ENCODE measurements at places on chromosomes 11 and 22.

GRCh38 chr22:20027966-20028854 lies 7.3 kb downstream of the TANGO2 start:
- DNase-seq: no peak

GRCh38 chr11:129324533-129325175 lies 51.0 kb upstream of the BARX2 start:
- no peak for DNase-seq

- no peak for DNase-seq
These were observed 315.6 kb downstream of the RAB38 start for GRCh38 chr11:87859636-87860035.

DNA sequence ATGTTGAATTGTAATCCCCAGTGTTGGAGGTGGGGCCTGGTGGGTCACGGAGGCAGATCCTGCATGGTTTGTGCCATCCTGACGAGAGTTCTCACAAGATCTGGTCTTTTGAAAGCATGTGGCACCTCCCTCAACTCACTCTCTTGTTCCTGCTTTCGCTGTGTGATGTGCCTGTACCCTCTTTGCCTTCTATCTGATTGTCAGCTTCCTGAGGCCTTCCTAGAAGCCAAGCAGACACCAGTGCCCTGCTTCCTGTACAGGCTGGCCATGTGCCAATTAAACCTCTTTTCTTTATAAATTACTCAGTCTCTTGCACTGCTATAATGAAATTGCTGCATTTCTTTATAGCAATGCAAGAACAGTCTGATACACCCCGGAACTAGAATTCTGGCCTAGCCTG lies 13.1 kb downstream of the PTPN5 start:
- no peak for DNase-seq

DNA sequence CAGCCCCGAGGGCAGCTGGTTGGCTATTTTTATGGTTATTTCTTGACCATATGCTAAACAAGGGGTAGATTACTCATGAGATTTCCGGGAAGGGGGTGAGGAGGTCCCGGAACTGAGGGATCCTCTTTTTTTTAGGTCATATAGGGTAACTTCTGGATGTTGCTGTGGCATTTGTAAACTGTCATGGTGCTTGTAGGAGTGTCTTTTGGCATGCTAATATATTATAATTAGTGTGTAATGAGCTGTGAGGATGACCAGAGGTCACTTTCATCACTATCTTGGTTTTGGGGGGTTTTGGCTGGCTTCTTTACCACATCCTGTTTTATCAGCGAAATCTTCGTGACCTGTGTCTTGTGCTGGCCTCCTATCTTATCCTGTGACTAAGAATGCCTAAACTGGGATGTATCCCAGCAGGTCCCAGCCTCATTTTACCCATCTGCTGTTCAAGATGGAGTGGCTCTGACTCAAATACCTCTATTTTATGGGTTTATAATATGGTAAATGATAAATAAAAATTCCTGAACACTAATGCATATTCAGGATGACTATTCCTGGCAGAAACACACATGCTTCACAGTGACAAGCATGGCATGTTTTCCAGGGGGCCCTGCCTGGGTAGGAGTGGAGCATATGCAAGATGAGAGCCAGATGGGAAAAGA lies 11.2 kb downstream of the KREMEN1 start:
- DNase-seq: peak; percentile 87

DNA sequence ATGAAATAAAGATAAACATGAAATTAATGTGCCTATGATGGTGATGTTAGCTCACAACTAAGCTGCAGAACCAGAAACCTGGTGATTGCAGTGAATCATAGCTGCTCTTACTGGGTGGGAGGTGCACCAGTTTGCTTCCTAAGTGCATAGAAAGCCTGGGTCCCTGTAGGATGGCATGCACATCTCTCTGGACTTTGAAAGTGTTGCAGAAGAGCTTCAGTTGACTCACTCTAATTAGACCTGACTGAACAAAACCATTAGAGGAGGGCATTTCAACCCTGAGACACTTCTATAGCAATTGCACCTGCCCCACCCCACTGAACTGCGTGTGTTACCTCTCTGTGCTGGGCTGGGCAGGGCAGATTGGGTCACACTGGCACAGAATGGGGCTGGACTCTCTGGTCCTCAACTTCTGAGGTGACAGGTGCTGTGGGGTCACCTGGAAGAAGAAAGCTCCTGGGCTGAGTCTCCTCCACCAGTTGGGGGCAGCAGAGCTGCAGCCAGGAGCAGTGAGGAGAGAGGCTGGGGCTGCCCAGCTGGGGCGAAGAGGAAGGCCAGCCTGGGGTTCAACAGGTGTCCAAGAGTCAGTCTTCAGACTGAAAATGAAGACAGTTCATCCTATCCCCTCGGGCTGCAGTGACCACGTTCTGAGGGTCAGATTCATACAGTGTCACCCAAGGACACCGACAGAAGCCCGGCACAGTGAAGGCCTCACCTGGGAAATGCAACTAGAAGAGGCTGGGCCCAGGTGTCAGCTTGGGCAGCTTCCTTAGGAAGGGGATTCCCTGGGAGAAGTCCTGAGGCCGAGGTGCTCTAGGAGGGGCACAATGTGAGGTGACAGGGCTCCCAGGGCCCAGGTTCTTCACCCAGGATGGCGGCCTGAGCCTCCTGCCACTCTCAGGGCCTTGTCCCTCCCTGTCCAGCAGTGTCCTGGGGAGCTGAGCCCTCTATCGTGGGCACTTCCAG lies 58.1 kb downstream of the GGTLC2 start:
- no peak for DNase-seq

DNA sequence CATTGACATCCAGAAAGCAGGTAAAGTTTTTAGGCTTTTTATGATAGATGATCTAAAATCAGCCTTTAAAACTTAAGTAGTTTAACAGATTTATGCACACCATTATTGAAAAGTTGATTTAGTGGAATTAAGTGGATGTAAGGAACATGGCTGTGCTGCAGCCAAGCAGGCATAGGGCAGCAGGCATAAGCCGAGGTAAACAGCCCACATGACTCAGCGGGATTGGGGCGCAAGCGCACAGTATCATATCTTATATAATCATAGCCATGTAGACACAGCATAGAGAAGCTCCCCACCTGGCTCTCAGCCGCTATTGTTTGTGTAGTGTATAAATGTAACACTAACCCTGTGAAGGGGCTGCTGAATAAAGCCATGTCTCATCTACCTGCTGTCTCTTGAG lies 157.5 kb downstream of the WNT11 start:
- DNase-seq: no peak

DNA sequence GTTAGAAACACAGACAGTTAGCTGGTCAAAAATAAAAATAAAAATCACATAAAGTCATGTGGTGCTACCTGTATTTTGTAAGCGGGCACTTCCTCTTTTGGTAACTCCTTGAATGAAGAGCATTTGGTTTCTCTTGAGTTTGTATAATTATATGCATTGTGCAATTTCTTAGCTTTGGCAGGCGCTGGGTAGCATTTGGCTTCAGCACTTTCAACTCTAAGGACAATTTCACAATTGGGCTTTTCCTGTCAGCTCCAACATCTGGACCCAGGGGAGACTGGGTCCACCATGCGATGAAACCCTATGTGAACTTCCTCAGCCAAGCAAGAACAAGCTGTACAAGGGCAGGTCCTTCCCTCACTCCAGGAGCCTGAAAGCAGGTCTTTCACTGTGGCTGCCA lies 169.1 kb downstream of the RRAS2 start:
- no peak for DNase-seq

DNA sequence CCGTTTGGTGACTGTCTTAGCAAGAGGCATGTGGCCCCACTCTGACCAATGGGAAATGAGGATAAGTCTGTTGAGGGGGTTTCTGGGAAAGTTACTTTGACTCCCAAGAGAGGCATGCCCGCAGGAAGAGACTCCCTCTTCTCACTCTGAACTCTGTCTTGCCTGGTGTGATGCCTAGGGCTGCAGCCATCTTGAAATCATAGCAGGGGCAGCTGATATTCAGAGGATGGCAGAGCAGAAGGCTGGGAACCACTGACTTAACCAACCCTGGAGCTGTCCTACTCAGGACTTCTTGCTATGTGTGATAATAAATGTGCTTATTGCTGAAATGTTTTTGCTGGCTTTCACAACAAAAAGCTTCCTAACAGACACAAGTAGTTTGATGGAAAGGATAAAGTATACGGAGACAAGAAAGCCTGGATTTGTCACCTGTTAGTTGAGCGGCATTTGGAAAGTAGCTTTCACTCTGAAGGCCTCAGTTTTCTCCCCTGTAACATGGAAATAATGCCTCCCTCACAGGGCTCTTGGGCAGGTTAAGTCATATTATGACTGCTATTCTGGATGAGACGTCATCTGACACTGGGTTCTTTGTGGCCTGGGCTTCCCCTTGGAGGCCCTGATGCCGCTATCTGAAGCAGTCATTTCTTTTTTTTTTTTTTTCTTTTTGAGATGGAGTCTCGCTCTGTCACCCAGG lies 128.5 kb downstream of the CEP164 start:
- DNase-seq: no peak

GRCh38 chr11:34255101-34255500 lies 102.7 kb downstream of the ABTB2 start:
- DNase-seq: no peak

DNA sequence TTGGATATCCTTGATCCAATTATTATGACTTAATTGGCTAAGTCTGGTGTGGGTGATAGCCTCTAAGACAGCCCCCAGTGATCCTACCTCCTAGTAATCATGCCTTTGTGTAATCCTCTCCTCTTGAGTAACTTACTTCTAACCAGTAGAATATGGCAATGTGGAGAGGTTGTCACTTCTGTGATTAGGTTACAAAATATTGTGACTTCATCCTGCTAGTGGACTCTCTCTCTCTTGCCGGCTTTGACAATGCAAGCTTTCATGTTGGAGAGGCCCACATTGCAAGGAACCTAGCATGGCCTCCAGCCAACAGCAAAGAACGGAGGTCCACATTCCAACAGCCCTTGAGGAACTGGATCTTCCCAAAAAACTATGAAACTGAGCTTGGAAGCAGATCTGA lies 19.5 kb downstream of the YPEL4 start:
- no peak for DNase-seq

DNA sequence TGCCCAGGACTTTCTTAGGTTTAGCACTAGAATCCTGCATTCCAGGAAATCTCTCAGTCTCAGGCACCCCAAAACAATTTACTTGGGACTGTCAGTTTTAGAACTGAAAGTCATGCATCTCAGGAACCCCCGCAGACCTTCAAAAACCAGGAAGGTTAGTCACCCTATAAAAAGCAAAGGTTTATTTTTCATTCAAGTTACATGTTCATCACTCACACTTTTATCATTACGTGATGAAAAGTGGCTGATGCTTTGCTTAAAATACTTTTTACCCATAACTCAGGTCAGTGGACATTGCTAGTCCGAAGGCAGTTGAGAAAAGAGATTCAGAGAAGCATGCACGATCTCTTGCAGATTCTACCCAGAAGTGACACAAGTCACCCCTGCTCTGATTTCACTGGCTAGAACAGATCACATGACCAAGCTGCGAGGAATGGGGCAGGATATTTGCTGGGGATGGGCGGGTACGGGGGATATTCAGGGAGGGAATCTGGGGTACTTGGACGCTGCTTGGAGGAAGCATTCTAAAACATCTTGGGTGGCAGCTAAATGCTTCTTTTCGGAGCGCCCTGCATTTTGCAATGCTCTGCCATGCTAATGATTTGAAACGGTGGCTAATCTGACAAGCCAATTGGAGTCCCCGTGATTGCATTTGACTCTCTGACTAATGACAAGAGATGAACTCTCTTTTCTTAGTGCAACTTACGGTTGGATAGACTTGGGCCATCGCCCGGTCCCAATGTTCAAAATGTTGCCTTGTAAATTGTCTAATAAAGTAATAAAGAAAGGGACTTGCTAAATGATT lies 110.2 kb downstream of the MIAT start:
- DNase-seq: no peak

- DNase-seq: no peak
These were observed 174.2 kb downstream of the ETS1 start for GRCh38 chr11:128412847-128413791.

- no peak for DNase-seq
These were observed 3.5 kb downstream of the TRIM66 start for GRCh38 chr11:8679006-8679405.

GRCh38 chr11:27871056-27871455 lies 170.8 kb upstream of the BDNF start:
- DNase-seq: no peak

GRCh38 chr22:32721328-32722180 lies 80.0 kb upstream of the TIMP3 start:
- DNase-seq: no peak

DNA sequence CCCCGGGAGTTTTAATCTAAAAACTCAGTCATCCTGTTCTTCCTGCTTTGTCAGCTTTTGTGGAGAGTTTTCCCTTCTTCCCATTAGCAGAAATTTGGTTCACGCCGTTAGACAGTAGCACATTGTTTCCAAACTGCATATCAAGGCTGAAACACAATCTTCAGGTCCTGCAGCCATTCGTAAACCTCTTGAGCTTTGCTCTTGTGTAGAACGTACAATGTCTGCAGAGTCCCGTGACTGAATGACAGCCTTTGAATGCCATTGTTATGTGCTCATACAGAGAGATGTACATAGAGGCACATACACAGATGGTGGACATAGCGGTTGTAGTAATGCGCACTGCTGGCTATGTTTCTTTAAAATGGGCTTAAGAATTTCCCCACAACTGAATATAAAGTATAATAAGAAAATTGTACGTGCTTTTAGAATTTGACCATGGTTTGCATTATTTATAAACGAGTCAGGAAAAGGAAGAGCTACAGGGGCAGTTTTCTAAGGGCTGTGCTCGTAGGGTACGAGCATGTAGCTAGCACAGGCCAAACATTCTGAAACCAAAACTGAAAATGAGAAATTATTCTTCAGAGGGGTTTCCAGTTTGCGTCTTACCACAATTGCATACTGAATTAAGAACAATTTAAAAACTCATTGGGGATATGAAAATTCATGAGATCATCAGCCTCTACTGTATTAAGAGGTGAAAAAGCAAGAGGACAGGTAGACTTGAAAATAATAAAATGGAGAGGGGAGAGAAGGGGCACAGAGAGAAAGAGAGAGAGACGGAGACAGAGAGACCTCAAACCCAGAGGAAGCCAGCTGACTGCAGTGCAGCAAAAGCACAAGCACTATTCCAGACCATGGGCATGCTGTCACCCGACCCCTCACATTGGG lies 310.1 kb downstream of the CADM1 start:
- no peak for DNase-seq

DNA sequence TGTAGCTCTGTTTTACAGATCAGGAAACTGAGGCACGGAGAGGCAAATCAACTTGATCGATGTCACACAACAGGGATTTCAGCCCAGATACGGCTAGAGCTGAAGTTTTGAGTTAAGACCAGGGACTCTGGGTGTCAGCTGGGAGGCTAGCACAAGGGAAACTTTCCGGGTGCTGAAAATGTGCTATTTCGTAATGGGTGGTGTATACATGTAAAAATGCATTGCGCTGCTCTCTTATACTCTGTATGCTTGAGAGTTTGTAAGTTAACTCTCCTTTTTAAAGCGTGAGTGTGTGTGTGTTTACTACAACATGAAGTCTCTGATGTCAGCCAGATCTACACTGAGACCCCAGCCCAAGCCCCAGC lies 227.6 kb downstream of the MN1 start:
- no peak for DNase-seq

GRCh38 chr11:73194034-73194507 lies 24.0 kb upstream of the P2RY2 start:
- no peak for DNase-seq

- DNase-seq: no peak
These were observed 48.0 kb upstream of the CARS1 start for GRCh38 chr11:3104961-3105790.

Measured in EL (cell line).